Cardiac septum (tissue), 1 donor: ENCODE measurements at places on chromosomes 6 and 20. TPM values are rescaled to one million over a fixed set of nuclear protein-coding genes. Genes with fewer than 3 reads are reported as not detected.

NPBWR2 gene
- total RNA-seq = not detected

- DNase-seq = no peak
These were observed 708.4 kb upstream of the CITED2 start for GRCh38 chr6:140082867-140083297.

RUNX2 gene
- 3.1 TPM for total RNA-seq

DNA sequence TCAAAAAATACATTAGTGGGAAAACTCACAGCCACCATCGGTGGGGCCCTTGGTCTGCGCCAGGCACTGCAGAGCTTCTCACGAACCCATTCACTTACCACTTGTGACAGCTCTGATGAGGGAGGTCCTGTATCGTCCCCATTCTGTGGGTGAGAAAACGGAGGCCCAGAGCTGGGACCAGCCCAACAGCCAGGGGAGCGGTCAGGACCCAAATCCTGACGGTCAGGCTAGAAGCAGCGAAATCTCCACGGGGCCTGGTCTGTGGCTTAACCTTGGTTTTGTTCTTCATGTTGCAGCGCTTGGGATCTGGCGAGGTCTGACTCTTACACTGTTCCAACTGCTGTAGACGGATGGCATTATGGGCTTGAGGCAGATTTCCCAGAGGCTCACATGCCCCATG lies 7.7 kb upstream of the VSX1 start:
- DNase-seq = no peak

- DNase-seq = no peak
These were observed 75.5 kb downstream of the NOL4L start for GRCh38 chr20:32509639-32510066.

DNA sequence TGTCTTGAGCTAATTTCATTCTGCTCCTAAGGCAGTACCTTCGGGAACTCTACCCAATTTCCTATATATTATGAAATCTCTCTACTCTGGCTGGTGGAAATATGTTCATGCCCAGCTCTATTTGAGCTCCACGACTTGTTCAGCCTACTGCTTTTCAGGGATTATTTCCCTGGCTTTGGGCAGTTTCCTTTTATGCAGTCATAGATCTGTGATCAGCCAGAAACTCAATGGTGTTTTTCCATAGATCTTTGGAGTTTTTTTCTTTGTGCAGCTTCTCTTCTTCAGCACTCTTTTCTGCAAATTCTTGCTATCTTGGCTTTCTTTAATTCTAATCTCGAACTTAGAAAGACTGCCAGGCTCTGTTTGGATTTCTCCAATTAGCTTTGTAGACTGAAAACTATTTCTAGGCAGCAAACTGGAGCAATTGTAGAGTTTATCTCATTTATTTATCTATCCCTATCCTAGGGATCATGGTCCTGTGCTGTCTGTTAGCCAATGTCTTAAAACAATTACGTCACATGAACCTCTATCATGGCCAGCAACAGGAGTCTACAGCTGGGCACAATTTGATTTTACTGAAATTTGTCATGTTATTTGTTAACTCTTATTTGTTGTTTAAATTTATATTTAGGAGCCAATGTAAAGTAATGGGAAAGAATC lies 328.4 kb downstream of the BCKDHB start:
- DNase-seq = no peak

DNA sequence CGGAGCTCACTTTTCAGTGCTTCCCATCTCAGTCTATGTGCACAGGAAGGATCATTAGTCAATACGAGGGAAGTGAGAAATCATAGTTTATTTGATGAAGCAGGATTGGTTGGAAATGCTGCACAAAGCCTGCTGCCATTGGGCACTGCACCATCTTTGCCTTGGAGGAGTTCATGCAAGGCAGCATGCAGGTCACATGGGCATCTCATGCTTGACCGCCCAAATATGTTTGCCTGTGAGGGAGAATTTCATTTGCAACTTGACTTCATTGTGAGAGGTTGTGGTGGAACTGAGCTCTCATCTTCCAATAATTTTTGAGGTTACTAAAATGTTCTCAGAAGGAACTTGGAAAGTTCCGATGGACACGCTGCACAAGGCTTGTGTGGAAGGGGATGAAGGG lies 83.9 kb upstream of the SYNDIG1 start:
- no peak for DNase-seq

TMEM170B gene
- 4.2 TPM for total RNA-seq

GRM1 gene
- total RNA-seq = 8.5 TPM

DNA sequence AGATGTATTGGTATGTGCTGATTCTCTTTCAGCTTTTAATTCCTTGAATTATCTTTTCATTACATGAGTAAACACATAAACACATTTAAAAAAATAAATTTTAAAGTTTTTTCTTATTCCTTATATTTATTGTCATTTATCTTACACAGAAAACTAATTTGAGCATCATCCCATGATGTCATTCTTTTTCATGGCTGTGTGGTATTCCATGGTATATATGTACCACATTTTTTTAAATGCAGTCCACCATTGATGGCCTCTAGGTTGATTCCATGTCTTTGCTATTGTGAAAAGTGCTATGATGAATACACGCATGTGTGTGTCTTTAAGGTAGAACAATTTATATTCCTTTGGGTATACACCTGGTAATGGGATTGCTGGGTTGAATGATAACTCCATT lies 33.3 kb downstream of the OTOR start:
- DNase-seq = no peak

GRCh38 chr6:2434116-2434515 lies 188.7 kb upstream of the GMDS start:
- DNase-seq = no peak

BPIFB1 gene
- not detected for total RNA-seq

CRISP3 gene
- total RNA-seq = 0.32 TPM

DNA sequence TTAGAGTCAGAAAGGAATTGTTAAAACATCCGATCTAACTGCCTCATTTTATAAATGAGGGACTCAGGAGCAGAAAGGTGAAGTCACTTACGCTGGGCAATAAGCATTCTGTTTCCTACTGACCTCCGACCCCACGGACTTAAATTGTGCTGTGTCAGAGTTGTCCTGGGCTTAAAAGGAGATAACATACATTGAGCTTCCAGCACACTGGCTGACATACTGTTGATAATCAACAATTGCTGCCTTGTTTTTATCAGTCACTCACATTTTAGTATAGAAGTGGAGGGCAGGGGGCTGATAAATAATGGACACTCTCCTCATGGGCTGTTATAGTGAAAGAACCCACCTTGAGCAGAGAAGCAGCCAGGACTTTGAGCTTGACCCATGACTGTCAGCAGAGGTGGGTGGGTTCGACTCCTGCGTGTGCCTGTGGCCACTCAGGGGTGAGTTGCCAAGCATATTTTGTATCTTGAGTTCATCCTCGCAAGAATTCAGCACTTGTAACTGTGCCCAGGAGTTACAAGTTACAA lies 166.5 kb upstream of the JARID2 start:
- no peak for DNase-seq

- no peak for DNase-seq
These were observed 2.7 kb upstream of the TRERF1 start for GRCh38 chr6:42454428-42454791.

GRCh38 chr6:151181706-151182363 lies 57.9 kb upstream of the AKAP12 start:
- DNase-seq = no peak

C20orf144 gene
- total RNA-seq = not detected

- DNase-seq = no peak
These were observed 120.4 kb upstream of the PLCB4 start for GRCh38 chr20:8948442-8949020.

DNA sequence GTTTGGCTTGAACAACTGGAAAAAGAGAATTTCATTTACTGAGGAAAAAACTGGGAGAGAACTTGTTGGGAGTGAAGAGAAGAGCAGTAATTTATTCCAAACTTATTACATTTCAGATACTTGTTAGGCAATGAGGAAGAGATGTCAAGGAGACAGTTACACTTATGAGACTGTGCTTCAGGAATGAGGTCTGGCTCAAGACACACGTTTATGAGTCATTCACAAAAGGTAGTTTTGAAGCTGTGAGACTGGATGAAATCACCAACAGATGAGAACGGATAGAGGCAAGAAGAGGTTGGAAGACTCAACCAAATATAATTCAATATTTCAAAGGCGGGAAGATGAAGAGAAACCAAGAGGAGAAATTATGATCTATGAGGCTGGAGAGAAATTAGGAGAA lies 70.6 kb upstream of the DEFB112 start:
- DNase-seq = no peak

GRCh38 chr6:141539617-141540016 lies 593.1 kb upstream of the GJE1 start:
- no peak for DNase-seq

DNA sequence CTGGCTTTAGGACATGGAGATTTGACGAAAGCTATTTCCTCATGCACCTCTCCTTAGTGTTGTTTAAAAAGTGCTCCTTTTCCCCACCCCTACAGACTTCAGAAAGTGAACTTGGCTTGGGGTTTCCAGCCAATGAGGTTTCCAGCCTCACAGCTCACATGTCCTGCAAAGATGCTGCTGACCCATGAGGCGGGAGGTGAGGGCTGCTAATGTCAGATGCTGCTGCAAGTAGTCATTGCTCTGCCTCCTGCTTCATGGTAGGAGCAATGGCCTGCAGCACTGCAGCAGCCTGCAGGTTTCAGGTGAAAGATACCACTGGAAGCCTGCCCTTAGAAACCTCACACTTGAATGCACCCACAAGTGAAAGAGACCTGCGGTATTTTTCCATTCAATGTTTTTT lies 112.8 kb downstream of the LAMP5 start:
- DNase-seq = no peak

DNA sequence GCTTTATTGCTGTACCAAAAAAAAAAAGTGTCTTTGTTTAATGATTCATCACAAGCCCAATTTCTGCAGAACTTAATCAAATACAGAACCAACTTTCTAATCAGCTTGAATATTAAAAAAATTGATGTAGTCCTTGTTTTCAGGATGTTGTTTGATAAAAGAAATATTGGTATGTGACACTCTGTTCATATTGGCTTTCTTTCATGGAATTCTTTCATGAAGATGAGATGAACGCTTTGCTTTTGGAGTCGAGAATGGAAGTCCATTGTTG lies 184.3 kb downstream of the ZNF217 start:
- DNase-seq = no peak

DNA sequence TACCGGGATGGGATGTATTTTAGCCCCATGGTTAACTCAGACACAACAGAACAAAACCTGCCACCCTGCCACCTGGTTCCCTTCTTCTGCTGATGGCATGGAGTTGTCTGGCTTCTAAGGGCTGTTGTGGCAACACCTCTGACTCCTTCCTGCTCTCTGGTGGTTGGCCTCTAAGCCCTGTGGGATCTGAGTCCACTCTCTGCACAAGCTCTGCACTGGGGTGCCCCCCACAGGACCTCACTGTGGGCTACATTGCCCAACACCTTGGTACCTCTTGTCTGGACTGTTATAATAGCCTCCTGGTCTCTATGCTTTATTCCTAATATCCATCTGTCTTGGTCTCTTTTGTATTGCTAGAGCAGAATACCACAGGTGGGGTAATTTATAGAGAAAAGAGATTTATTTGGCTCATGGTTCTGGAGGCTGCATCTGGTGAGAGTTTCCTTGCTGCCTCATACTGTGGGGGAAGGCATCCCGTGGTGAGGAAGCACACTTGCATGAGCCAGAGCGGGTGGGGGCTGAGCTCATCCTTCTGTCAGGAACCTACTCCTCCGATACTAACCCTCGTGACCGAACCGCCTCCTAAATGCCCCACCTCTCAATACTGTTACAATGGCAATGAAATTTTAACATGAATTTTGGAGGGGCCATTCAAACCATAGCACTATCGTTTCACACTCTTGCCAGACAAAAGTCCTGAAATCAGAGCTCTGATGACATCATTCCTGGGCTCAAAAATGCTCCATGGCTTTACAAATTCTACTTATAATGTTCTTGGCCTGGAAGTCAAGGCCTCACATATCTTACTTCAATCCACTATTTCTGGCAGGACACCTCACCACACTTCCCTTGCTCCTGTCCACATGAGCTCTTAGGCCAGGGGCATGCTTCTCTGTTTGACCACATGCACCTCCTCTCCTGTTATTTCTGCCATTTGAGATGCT lies 127.2 kb downstream of the PAX1 start:
- no peak for DNase-seq

TRIM40 gene
- total RNA-seq = not detected

DNA sequence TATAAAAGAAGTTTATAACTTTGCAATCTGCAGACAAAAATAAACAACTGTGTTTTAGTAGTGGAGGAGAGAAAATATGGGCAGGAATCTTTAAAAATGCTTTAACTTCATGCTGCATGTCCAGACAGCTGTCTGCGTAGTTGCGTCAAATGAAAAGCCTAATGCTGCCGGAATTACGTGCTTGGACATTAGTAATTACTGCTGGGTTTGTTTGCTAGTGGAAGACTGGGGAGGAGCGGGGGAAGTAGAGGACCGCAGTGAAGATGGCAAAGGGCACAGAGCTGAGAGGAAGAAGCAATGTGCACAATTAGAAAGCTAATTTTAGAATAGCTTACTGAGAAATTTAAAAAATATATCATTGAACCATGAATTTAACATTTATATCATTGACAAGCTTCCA lies 2.4 kb downstream of the SNAP25 start:
- DNase-seq = no peak

DNA sequence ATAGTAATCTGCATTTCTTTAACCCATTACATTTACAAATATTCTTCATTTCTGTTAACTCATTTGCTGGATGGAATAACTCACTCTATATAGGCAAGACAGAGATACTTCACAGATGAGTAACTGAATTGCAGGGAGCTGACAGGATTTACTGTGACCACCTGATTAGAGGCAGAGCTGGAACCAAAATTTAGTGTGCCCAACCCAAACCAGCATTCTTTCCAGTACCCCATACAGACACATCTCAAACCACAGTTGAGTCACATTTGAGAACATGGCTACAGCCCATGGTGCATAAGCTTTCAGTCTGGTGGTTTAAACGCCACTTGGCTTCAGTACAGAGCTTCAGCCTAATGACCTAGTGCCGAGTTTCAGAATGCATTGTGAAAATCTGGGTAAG lies 138.4 kb upstream of the TENT5A start:
- no peak for DNase-seq

- no peak for DNase-seq
These were observed 28.7 kb downstream of the PTPRK start for GRCh38 chr6:128491610-128492206.

- no peak for DNase-seq
These were observed 33.7 kb upstream of the SCUBE3 start for GRCh38 chr6:35179901-35180535.

SNAI1 gene
- total RNA-seq = 4.3 TPM

GRCh38 chr6:109962271-109962670 lies 15.8 kb upstream of the GPR6 start:
- no peak for DNase-seq

- no peak for DNase-seq
These were observed at the start of gene NINL for GRCh38 chr20:25584905-25585704. NINL (minus strand) TSS chr20:25585531; CDS start chr20:25526587, 58,944 bp downstream.
